NCI-H69 (cell line): ENCODE measurements at places on chromosomes 4 and X.

- no peak for DNase-seq
These were observed 391.5 kb upstream of the IGFBP7 start for GRCh38 chr4:57501720-57502119.

- no peak for DNase-seq
These were observed 6.2 kb upstream of the FAT1 start for GRCh38 chr4:186729856-186730255.

GRCh38 chrX:154419189-154419588 is 7.8 kb downstream of the TAFAZZIN start:
- no peak for DNase-seq

DNA sequence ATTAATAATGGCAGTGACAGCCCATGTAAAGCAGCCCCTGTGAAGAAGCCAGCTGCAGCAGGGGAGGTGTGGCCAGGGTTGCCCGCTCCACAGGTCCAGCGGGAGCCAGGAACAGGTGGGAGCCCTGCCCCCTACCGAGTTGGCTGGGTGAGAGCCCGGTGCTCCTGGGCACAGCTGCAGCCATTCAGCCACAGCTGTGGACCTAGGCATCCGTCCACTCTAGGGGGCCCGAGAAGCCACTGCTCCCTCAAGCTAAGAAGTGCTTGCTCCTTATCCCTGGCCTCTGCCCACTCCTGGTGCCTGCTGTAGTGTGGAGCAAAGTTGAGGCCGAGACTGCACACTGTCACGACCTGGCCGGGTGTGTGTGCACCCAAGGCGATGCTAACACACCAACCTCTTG is 1469.0 kb downstream of the PCDH7 start:
- DNase-seq: peak; percentile 2

- no peak for DNase-seq
These were observed 198.1 kb upstream of the FTHL17 start for GRCh38 chrX:31269914-31270313.

- peak; percentile 70 for DNase-seq
These were observed 44.8 kb downstream of the SPANXN3 start for GRCh38 chrX:143472347-143472938.

GRCh38 chr4:186695392-186695791 is 28.3 kb downstream of the FAT1 start:
- no peak for DNase-seq

GRCh38 chr4:135277068-135277979 is 1075.7 kb upstream of the PABPC4L start:
- DNase-seq: peak; percentile 43

DNA sequence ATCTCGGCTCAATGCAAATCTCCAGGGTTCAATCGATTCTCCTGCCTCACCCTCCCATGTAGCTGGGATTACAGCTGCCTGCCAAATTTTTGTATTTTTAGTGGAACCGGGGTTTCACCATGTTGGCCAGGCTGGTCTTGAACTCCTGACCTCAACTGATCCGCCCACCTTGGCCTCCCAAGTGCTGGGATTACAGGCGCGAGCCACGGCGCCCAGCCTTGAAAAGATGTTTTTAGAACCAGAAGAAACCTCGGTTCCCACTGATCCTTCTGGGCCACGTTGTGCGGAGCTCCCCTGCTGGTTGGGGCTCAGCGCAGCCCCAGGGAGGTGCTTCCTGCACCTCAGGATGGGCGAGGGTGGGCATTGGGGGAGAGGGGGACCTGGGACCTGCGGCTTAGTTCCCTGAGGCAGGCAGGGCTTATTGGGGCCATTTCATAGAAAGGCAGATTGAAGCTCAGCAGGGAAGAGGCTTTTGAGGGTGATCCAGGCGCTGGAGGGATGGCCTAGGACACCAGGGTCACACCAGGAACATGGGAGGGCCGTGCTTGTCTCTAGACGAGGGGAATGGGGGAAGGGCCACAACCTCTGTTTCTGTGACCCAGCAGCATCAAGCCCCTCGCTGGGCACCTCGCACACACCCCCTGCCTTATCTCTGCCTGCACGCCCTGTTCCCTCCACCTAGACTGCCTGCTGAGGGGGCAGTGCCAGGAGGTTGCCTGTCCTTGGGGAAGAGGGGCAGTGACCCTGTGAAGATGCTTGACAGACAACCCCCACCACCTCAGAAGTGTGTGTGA is 6.3 kb upstream of the ADD1 start:
- DNase-seq: no peak

GRCh38 chrX:100636321-100636991 is at the start of gene TSPAN6:
Gene TSPAN6 (minus strand): TSS chrX:100636806. CDS start chrX:100636694, 112 bp downstream.
- peak; percentile 92 for DNase-seq

- peak; percentile 91 for DNase-seq
These were observed 35.6 kb downstream of the GAB1 start for GRCh38 chr4:143372093-143372915.

GRCh38 chr4:88933414-88934160 is 123.4 kb downstream of the FAM13A start:
- no peak for DNase-seq

GRCh38 chrX:148389629-148390028 is 110.8 kb upstream of the AFF2 start:
- no peak for DNase-seq

GRCh38 chr4:7157666-7158065 is 34.7 kb upstream of the SORCS2 start:
- no peak for DNase-seq

GRCh38 chr4:14994242-14994641 is 8.0 kb upstream of the CPEB2 start:
- no peak for DNase-seq

GRCh38 chr4:54843946-54844345 is 186.2 kb downstream of the KIT start:
- DNase-seq: no peak

- DNase-seq: no peak
These were observed 3.3 kb upstream of the TCEAL8 start for GRCh38 chrX:103258275-103258674.

DNA sequence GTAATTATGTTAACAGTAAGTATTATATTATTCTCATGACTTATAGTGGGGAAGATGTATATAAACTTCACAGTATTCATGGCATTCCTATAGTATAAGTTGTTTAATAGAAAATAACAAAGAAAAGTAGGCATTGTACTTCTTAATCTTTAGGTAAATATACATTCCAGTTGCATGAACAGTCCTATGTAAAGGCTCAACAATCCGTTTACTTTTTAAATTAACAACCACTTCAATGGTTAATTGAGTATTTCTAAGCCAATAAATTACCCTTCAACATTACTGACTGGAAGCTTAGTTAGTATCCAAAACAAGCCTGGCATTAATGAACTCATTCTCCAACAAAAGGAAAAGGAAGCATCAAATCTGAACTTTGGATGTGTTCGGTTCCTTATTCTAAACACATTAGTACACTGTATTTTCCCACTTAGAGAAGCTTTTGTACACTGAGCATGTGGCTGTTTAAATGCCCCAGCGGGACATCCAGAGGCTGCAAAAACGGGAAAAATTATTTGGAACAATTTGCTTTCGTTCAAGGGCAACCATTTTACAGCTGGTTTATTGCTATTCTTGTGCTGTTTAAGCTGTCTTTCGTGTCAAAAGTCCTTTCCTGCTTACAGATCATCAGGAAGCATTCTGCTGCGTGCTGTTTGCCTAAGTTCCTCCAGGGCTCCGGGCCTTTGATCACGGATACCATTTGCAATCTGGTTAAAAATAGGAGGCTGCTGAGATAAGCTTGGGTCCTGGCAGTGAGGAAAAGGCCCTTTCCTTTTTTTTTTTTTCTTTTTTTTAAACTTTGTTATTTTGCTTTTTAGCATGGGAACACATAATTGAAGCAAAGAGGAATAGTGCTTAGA is 460.3 kb downstream of the SPRY1 start:
- peak; percentile 27 for DNase-seq

- DNase-seq: no peak
These were observed 110.0 kb downstream of the ARHGAP6 start for GRCh38 chrX:11555759-11556158.

DNA sequence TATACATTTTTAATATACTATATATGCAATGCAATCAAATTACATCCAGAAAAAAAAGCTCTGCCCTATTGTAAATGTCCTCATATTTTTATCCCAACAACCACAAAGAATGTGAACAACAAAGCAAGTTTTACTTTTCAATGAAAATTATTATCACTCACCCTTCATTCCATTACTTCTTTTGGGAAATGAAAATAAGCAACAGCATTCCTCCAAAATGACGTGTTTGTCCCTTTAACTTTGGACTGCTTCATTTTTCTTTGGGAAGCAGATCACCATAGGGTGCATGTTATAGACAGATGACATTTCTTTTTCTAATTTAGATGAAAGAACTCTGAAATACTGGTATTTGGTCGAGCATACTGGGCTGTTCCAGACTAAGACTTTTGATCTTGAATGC is 667.1 kb upstream of the BOD1L1 start:
- DNase-seq: no peak

DNA sequence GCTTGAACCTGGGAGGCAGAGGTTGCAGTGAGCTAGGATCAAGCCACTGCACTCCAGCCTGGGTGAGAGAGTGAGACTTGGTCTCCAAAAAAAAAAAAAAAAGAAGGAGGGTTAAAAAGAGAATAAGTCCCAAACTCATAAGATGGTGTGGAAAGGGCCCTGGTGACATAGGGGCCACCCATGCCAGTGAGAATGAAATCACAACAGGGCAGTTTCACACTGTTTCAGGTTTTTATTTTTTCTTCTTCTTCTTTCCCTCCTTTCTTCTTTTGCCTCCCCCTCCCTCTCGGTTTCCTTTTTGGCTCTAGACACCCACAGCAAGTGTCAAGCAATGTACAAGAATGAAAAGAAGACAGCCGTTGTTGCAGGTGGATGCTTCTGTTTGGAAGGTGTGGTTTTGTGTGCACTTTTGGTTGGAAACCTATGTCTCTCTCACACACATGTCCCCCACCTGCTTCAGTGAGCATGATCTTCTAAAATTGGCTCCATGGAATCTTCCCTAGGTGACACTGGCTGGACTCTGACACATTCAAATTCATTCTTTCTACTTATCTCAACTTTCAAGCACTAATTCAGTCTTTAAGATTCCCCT is 14.4 kb upstream of the TLR8 start:
- DNase-seq: no peak

DNA sequence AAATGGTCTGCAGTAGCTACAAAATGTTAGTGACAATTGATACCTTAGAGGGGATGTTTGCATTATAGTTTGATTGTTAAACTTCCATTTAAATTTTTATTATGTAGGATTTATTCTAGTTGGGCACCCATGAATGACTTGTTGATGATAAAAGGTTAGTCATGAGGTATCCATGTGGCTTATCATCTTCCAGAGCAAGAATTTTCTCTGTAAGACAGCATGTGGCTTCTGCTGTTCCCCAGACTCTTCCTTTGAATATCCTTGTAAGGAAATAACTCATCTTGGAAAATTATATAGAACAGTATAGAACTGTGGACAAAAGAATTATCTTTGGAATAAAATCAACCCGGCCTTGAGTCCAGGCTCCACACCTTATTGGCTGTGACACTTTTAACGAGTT is 40.1 kb upstream of the KLHL8 start:
- no peak for DNase-seq

DNA sequence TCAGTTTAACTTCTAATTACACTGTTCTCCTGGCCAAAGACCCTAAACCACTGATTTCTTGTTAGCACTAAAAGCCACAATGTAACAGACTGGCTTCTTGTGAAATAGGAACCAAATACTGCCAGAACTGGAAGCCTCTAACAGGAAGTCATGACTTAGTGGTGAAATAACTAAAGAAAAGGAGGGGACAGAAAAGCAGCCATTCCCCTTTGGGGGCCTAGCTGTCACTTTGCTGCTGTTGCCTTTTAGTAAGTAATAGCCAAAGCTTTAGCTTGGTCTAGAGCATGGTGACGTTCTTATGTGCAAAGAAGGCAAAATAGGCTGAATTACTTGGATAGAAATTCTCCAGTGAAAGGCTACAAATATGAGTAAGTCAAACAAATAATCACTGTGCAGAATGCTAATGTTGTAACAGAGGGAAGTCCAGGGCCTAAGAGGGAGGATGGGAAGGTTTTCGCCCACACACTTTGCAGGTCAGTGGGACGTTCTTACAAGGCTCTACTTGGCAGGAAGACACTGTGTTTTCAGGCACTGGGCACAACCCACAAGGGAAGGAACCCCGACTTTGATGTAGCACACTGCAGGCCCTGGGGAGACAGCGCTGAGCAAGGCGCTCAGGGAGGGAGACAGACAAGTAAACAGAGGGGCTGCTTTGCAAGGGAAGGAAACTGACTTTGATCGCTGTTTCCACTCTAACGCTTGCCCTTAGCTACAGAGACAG is 16.7 kb downstream of the GAB3 start:
- no peak for DNase-seq

GRCh38 chr4:102338405-102338804 is 6.9 kb downstream of the SLC39A8 start:
- DNase-seq: no peak

- no peak for DNase-seq
These were observed 196.0 kb upstream of the PSAPL1 start for GRCh38 chr4:7630568-7631287.

GRCh38 chrX:68877606-68878005 is 48.8 kb downstream of the EFNB1 start:
- DNase-seq: no peak

- peak; percentile 16 for DNase-seq
These were observed 231.1 kb upstream of the CENPE start for GRCh38 chr4:103429283-103429682.

GRCh38 chrX:151363316-151363715 is 33.7 kb upstream of the VMA21 start:
- DNase-seq: no peak

DNA sequence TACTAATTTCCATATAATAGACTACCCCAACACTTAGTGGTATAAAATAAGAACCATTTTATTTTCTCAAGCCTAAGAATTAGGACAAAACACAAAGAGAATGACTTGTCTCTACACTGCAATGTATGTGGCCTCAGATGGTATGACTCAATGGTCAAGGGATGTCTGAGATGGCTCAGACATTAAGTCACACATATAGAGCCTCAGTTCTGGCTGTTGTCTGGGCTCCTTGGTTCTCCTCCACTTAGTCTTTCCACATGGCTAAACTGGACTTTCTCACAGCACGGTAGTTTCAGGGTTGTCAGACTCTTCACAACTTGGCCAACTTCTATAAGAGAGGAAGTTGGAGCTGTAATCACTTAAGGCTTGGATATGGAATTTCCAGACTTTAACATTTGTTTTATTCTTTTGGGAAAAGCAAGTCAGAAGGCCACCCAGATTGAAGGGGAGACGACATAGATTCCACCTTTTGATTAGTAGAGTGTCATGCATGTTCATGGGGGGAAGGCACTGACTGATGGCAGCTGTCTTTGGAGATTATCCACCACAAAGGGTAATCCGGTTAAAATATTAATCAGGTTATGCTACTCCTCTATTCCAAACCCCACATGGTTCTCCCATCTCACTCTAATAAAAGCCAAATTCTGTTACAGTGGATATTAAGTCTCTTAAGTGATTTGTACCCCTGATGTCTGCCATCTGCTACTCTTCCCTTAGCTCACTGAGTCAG is 9.4 kb downstream of the IL15 start:
- DNase-seq: no peak

DNA sequence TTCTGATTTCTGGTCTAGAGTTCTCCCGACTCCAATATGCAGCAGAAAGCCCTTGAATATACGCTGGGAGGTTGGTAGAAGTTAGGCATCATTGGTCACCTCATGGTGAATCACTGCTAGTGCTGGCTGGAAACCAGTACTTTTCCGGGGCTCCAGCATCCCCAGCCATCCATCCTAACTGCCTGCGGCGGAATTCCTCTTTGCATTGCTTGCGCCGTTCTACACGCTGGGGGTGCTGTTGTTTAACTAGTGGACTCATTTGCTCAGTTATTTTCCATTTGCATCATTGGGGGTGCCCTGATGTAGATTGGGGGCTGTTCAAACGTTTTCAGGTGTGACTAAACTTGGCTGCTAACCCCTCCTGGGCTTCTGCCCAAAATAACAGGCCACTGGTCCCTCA is 23.3 kb upstream of the GPR50 start:
- DNase-seq: peak; percentile 23
